ENCODE measurements at places on chromosomes 3 and 15.
A peak's percentile ranks its signal among the peaks of the same experiment; 100 is the strongest.

DNA sequence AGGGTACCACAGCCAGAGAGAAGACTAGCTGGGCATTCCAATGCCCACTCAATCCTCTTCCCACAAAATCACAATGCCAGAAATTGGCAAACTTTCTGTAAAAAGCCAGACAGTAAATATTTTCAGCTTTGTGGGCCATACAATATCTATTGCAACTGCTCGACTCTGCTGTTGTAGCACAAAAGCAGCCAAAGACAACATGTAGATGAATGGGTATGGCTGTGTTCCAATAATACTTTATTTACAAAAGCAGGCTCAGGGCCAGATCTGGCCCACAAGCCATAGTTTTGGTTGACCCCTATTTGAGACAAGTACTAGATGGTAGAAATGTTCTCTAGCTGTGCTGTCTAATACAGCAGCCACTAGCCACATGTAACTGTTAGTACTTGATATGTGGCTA is 330.9 kb downstream of the ERC2 start:
- DNase-seq = no peak

GRCh38 chr3:185210621-185211142 is 43.2 kb downstream of the EHHADH start:
- DNase-seq = no peak

GRCh38 chr3:3278073-3278472 is 98.6 kb upstream of the CRBN start:
- no peak for DNase-seq

GRCh38 chr3:126180477-126181397 is at the start of gene ALDH1L1:
TSS of gene ALDH1L1 (minus strand) at chr3:126180586. CDS start at chr3:126160979, 19,607 bp downstream.
- no peak for DNase-seq

- no peak for DNase-seq
These were observed 113.4 kb downstream of the ASB7 start for GRCh38 chr15:100715571-100716455.

GRCh38 chr15:65451989-65452388 is 29.2 kb upstream of the IGDCC4 start:
- no peak for DNase-seq

DNA sequence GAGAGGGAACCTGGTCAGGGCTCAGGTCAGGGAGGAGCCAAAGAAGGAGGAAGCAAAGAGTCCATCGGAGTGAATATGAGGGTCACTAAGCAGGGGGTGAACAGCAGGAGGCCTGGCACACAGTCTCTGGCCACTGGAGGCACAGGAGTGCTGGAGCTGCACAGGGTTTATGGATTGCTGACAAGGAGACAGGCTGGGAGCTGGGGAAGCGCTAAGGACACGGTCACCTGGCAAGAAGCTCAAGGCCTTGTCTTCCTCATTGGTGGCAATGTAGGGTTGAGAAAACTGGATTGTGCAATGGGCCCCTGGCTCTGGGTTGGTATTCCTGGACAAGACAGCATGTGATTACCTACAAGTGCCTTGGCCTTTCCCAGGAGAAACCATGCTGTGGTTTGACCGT is 5.8 kb upstream of the CAMP start:
- no peak for DNase-seq

DNA sequence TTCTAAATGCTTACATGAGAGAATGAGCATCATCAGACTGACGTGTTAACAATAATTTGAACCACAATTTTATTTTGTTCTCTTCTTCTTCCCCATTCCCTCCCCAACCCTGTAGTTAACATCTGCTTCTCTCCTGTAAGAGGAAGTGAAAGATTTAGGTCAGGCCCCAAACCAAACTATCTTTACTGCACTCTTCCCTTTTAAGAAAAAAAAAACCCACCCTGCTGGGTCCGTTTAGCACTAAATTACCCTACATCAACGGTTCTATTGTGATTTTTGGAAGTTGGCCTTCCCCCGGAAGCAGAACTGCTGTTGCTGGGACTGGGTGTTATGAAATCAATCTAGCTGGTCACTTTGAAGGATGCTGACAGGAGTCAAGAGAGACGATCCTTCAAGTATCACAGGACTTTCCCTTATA is 49.4 kb downstream of the NFKBIZ start:
- no peak for DNase-seq

DNA sequence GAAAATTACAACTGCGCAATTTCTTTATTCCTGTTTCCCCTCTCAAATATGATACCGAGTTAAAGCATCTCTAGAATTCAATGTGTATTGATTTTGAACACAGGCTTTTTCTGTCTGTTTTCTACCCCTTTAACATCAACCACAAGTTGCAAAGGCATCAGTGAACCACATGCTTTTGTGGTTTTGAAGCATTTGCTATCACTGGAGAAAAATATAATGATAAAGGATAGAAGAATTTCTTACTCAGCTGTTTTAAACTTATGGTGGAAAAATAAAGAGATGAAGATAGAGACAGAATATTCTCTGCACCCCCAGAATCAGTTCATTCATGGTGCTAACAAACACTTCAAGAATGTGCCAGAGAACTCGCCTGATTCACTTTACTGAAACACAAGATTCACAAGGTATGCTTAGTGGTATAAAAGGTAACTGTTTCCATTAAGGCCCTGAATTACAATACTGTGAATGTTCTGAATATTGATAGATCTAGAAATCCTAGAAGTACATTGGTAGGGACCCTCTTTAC is 9.5 kb upstream of the DPPA4 start:
- no peak for DNase-seq

DNA sequence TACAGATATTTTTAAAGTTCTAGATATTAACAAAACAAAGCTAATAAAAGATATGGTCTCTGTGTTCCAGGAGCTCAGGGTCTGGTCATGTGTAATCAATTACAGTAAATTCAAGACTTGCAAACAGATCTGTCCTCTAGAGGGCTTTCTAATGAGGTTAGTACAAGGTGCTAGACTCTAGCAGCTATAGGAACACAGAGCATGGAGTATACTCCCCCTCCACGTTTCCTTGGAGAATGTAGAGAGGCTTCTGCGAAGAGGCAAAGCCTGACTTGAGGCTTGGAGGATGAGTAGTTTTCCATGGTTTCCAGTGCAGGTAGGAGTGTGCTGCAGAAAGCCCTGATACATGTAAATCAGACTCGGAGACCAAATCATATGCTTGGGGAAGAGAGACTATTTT is 32.7 kb upstream of the DLG1 start:
- DNase-seq = peak; percentile 27

DNA sequence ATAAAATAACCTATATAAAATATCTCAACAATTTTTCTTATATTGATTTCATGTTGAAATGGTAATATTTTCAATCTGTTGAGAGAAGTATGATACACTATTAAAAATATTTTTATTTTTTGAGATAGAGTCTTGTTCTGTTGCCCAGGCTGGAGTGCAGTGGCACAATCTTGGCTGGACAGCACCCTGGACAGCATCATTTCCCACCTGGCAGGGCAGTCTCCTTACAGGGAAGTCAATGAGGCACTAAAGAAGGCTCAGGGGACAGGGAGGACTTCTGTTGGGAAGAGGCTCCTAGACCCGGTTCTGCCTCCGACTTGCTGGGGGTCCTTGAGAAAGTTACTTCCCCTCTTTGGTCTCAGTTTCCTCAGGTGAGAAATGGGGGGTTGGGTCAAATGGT is 9.4 kb downstream of the GOLGA6L2 start:
- DNase-seq = no peak

GRCh38 chr3:152301745-152302181 is 33.0 kb downstream of the MBNL1 start:
- no peak for DNase-seq

GRCh38 chr15:63933522-63933921 is 99.8 kb upstream of the HERC1 start:
- DNase-seq = no peak

DNA sequence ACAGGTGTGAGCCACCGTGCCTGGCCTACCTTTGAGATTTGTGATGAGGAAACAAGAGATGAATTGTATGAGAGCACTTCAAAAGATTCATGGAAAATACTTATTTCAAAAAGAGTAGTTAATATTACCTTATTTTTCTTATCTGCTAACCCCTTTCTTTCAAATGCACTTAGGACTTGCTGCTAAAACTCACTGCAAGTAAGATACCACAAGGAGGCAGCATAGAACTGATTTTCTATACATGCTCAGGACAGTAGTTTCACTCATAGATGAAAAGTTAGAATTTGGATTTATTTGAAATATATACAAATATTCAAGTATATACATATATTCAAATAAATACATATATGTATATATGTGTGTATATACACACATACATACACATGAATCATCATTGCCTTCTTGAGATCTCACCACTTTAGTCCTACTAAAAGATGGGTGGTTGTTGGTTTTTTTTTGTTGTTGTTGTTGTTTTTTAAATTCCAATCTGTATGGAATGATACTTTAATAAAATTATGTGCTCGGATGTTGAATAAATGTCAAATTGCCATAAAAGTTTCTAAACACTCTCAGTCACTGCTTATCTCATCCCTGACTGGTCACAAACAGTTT is 2.4 kb downstream of the CCNDBP1 start:
- peak; percentile 84 for DNase-seq

GRCh38 chr3:155714295-155714718 is 30.6 kb downstream of the PLCH1 start:
- DNase-seq = no peak

- DNase-seq = peak; percentile 59
These were observed 1.7 kb upstream of the NME9 start for GRCh38 chr3:138331143-138331894.

DNA sequence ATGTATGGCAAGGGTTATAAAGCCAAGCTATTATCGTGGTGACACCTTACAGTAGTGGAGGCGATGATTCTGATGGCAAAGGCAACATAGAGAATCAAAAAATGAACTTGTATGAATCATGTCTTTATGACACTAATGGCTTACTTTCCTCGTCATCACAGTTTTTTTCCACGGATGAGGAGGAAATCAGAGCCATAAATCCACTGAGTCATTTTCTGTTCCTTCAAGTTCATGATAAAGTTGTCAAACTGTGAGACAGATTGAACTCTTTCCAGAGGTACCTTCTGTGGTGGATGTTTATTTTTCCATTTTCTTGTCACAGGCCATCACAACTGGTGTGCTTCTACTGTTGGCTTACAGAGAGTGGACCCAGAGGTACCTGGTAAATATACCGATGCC is 8.5 kb downstream of the TMEM212 start:
- peak; percentile 82 for DNase-seq

DNA sequence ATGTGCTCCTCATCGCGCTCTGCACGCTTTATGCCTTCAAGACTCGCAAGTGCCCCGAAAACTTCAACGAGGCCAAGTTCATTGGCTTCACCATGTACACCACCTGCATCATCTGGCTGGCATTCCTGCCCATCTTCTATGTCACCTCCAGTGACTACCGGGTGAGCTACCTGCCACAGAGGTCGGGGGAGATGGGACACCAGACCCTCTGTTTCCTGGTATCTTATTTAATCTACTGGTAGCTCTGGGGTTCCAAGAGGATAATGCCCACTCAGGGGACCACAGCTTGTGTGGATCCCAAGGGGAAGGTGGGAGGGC is 9.1 kb downstream of the GRM2 start:
- DNase-seq = no peak

GRCh38 chr3:56612146-56612545 is 55.2 kb downstream of the CCDC66 start:
- no peak for DNase-seq

DNA sequence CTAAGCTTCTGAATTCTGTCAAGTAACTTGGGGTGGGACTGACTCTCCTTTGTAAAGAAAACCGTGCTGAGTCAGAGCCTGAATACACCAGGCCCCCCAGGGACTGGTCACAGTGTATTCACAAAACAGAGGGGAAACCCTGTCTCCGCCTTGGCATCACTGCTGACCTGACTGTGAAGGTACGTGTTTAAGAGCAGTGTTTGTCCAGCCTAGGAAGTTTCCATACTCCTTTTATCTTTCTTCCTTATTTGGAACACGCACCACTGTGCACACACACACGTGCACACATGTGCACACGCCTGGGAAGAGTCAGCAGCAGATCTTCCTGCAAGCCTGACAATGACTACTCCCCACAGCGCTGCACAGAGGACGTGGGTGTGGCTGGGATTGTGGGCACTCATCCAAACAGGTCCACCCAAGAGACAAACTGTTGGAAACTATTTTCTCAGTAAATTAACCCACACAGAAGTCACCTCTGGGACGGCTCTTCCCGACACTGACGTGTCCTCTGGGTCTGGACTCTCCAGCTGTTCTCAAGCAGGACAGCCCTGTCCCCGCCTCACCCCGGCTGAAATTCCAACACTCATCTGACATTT is 87.7 kb downstream of the ATP10A start:
- no peak for DNase-seq

DNA sequence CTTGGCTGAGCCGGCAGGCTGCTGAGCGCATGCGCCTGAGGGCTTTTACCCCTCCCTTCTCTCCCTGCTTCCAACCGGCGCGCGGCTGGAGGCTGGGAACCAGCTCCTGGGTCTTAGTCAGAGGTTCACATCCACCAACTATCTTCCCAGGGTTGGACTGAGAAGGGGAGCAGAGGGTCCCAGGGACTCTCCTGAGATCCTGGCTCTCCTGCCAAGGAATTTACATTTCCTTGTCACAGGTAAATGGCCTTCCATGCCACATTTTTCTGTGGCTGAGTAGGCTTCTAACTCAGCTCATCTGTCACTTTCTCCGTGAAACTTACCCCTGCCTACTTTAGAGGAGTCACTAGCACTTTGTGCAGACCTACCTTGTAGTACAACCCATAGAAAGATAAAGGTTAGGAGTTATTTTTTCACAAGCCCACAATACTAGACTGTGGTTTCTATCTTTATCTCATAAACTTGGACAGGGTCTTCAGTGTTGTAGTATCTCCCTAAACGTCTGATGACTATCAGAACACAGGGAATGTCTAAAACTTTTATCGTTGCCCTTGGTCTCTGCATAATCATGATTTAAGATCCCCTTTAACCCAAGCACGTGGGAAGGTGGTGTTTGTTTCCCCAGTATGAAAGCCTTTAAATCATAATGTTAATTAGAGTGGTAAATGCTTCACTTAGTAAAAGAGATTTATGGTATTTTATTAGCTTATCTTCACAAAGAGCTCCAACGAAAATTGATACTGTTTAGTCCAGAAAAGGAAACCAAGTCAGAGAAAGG is 638 bp upstream of the TBC1D5 start:
- DNase-seq = no peak

DNA sequence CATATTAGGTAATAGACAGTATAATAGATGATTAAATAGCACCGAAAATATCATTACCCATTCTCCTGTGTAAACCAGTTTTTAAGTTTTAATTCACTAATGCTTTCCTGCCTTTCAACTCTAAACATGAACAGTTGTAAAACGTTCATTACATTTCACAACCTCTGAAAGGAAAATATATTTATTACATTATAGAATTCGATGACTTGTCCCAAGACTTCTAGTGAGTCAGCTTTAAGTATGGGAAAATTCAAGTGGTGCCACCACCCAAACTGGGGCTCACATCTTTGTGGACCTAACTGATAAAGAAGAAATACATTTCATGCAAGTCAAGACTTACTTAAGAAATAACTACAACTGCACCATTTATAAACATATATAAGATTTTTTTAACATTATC is 2.0 kb downstream of the TRIM59 start:
- DNase-seq = no peak

All from RKO (cell line).